Thoracic aorta (tissue), 2 donors: ENCODE measurements at places on chromosomes 1 and 21.

DNA sequence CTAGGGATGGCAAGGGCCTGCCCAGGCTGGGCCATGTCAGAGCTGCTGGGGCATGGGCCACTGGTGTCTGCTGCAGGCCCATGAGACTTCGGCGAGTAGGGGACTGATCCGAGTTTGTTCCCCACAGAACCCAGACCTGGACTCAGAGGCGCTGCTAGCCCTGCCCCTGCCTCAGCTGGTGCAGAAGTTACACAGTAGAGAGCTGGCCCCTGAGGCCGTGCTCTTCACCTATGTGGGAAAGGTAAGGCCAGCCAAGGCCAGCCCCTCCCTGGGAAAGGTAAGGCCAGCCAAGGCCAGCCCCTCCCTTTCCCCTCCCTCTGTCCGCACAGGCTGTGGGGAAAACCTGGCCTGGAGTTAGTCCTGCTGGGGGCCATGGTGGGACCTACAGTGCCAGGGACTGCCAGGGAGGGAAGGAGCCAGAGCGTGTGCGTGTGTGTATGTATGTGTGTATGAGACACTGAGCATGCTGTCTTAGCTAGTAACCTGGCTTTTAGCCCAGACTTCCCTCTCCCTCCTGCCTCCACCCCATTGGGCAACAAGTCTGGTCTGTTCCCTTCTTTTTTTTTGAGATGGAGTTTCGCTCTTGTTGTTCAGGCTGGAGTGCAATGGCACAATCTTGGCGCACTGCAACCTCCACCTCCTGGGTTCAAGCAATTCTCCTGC, 8.0 kb downstream of the FAAH start:
- H3K27me3 ChIP-seq: no peaks in the 10 kb centered on the region
- H3K27ac ChIP-seq: no peak overlapping the region
- H3K4me3 ChIP-seq: peak overlapping the region; percentile 1
- H3K36me3 ChIP-seq: no peaks in the 10 kb centered on the region
- H3K4me1 ChIP-seq: peaks cover 6% of the 10 kb centered on the region

DNA sequence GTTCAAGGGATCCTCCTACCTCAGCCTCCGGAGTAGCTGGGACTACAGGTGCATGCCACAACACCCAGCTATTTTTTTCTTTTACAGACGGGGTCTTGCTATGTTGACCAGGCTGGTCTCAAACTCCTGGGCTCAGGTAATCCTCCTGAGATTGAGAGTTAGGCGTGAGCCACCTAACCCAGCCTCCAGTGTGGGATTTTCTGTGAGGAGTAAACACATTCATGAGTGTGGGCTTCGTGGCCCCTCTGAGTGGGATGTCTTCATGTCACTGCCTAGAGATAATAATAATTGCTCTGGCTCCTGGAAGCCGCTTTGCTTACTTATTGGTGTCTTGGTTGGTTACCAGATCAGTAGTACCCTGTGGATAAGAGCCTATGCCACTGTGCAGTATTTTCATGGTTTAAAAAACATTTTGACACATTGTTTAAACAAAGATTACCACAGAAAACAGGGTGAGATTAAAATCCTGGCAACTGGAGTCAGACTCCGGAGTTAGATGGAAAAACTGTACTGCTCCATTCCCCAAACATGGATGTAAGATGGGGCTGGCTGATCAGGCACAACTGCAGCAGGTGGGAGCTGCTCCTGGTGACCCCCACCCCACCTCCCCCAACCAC, 159.1 kb upstream of the RAB4A start:
- H3K4me3 ChIP-seq: no peak overlapping the region
- DNase-seq: no peak
- H3K27ac ChIP-seq: no peak overlapping the region
- H3K4me1 ChIP-seq: peaks cover 74% of the 10 kb centered on the region

DNA sequence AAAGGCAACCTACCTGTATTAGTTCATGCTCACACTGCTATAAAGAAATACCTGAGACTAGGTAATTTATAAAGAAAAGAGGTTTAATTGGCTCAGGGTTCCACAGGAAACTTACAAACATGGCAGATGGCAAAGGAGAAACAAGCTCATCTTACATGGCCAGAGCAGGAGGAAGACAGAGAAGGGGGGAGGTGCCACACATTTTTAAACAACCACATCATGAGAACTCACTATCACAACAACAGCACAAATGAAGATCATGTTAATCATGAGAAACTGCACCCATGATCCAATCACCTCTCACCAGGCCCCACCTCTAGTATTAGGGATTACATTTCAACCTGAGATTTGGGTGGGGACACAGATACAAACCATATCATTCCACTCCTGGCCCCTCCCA, 90.6 kb upstream of the KCTD3 start:
- no peaks in the 10 kb centered on the region for H3K36me3 ChIP-seq
- no peaks in the 10 kb centered on the region for H3K27me3 ChIP-seq
- H3K4me3 ChIP-seq: no peak overlapping the region
- H3K4me1 ChIP-seq: no peaks in the 10 kb centered on the region
- H3K27ac ChIP-seq: no peak overlapping the region
- no peak for DNase-seq

- no peak for DNase-seq
- H3K27ac ChIP-seq: no peak overlapping the region
- H3K4me1 ChIP-seq: peaks cover 10% of the 10 kb centered on the region
- H3K36me3 ChIP-seq: no peaks in the 10 kb centered on the region
- H3K27me3 ChIP-seq: no peaks in the 10 kb centered on the region
Observed at GRCh38 chr1:162233066-162233465, 143.6 kb downstream of the SPATA46 start.

DNA sequence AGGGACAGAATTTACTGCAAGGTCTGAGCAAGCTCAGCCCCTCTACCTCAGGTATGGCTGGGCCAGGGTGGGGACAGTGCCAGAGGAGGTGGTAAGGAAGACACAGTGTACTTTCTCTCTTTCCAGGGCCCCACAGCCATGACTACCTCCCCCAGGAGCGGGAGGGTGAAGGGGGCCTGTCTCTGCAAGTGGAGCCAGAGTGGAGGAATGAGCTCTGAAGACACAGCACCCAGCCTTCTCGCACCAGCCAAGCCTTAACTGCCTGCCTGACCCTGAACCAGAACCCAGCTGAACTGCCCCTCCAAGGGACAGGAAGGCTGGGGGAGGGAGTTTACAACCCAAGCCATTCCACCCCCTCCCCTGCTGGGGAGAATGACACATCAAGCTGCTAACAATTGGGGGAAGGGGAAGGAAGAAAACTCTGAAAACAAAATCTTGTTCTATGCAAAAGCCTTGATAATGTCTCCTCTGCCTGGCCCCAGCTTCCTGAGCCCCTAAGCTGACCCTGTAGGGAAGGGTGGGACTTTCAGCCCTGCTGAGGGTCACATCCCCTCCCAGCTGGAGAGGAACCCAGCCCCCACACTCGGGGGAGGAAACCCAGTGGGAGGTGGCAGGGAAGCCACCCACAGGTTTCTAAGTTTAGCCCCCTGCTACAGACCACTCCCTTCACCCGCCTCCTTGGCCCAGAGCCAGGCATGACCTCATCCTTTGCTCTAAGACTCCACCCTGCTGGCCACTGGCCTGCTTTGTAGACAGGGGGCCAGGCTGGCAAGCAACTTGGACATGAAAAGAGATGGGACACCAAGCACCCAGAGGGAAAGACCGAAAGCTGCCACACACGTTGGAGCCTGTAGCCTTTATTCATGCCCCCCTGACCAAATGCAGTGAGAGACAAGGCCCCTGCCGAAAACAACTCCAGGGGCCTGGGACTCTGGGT, 6.4 kb downstream of the RHOC start:
- peak overlapping the region; percentile 32 for H3K4me3 ChIP-seq
- peaks cover 31% of the 10 kb centered on the region for H3K36me3 ChIP-seq
- DNase-seq: peak; percentile 97

- peaks cover 14% of the 10 kb centered on the region for H3K27me3 ChIP-seq
- no peaks in the 10 kb centered on the region for H3K36me3 ChIP-seq
- no peaks in the 10 kb centered on the region for H3K4me1 ChIP-seq
- DNase-seq: no peak
- peak overlapping the region; percentile 53 for H3K4me3 ChIP-seq
Observed at GRCh38 chr1:205568135-205568468, 63.6 kb downstream of the CDK18 start.
